H54 (cell line): ENCODE measurements at places on chromosomes 3 and 15.
A peak's percentile ranks its signal among the peaks of the same experiment; 100 is the strongest.

- no peak for DNase-seq
Measured at GRCh38 chr3:57116501-57116900, 48.7 kb downstream of the IL17RD start.

GRCh38 chr3:134367869-134368750, 6.1 kb downstream of the AMOTL2 start:
- no peak for DNase-seq

GRCh38 chr3:13526626-13526949, 22.3 kb upstream of the FBLN2 start:
- no peak for DNase-seq

GRCh38 chr15:25683911-25684310, 179.2 kb downstream of the ATP10A start:
- DNase-seq = no peak

DNA sequence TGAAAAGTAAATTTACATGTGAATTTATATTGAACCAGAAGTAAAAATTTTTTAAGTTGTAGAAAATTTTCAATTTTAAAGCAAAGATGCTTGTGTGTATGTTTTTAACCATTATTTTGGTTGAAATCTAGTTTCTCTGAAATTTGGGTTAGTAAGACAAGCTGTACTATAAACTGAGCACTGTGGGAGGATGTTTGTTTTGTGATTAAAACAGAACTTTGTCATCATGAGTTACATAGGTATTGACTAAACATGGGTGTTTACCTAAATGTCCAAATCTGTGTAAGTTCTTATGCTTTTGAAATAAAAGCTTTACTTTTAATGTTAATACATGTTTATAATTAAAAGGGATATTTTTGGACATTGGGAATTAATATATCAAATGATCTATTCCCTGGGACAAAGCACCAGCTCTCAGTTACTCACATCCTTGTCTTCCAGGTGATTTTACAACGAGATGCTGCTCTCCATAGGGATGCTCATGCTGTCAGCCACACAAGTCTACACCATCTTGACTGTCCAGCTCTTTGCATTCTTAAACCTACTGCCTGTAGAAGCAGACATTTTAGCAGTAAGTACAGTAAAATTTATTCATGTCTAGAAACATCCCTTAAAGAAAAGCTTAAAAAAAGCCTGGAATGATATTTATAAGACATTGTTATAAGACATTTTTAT, 32.7 kb downstream of the RNF13 start:
- DNase-seq = no peak

DNA sequence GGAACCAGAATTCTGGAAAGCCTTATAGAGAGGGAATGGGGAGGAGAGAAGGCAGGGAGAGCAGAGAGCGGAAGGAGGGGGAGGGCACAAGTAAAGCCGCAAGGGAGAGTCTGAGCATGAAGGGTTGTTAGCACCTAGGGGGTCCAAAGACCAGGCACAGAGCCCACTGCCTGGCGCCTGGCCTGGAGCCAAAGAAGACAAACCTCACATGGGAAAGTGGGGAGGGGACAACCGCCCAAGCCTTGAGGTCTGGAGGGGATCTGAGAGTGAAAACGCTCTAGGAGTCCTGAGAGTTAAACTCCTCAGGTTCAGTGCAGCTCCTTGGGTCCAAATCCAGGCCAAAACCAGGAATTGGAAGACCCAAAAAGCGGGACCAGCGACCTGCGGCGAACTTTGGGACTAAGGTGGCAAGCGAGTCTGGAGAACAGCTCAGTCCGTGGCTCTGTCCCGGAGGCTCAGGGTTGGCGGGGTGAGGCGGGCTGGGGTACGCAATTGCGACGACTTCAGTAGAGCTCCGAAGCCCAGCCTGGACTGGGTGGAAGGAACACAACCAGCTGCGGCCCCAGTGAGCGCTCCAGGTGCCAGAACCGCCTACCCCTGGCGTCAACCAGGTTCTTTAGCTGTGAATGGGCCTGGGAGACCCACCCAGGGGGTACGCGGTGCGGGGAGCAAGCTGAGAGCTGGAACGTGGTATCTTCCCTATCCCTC, 807 bp upstream of the INAFM2 start:
- DNase-seq = no peak

DNA sequence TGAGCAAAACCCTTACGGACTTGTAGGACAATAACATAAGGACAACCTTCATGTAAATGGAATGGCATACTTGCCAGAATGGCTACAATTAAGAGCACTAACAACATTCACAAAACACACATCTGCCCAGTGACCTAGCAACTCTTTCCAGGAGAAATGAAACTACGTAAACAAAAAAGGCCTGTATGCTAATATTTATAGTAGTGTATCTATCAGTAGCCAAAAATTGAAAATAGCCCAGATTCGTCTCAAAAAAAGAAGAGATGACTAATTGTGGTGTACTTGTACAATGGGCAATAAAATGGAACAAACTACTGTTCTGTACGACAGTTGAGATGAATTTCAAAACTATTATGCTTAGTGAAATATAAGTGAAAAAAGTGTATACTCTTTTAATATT, 38.4 kb downstream of the CMC1 start:
- DNase-seq = no peak

- DNase-seq = no peak
Measured at GRCh38 chr15:72086920-72087648, 30.9 kb downstream of the MYO9A start.

- DNase-seq = no peak
Measured at GRCh38 chr15:44775953-44776352, 39.6 kb downstream of the TRIM69 start.

- DNase-seq = no peak
Measured at GRCh38 chr3:134406331-134407238, 32.3 kb upstream of the AMOTL2 start.

DNA sequence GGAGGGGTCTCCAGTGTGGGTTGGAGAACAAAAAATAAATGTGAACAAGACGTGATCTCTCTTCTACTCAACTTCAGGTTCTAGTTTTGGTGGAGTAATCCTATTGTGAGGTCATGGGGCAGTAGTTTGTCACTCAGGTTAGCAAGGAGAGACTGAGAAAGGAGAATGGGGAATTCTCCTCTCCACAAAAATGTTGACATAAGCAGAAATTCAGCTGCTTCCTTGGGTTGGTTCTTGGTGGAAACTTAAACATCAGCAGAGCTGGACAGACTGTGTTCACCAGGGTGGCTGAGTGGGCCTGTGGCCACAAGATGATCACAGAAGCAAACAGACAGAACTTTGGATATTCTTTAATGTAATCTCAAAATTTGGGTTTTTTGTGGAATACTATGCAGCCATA, 78.7 kb downstream of the EPHB1 start:
- DNase-seq = no peak

GRCh38 chr3:36480911-36481648, 100.8 kb downstream of the STAC start:
- DNase-seq = no peak

DNA sequence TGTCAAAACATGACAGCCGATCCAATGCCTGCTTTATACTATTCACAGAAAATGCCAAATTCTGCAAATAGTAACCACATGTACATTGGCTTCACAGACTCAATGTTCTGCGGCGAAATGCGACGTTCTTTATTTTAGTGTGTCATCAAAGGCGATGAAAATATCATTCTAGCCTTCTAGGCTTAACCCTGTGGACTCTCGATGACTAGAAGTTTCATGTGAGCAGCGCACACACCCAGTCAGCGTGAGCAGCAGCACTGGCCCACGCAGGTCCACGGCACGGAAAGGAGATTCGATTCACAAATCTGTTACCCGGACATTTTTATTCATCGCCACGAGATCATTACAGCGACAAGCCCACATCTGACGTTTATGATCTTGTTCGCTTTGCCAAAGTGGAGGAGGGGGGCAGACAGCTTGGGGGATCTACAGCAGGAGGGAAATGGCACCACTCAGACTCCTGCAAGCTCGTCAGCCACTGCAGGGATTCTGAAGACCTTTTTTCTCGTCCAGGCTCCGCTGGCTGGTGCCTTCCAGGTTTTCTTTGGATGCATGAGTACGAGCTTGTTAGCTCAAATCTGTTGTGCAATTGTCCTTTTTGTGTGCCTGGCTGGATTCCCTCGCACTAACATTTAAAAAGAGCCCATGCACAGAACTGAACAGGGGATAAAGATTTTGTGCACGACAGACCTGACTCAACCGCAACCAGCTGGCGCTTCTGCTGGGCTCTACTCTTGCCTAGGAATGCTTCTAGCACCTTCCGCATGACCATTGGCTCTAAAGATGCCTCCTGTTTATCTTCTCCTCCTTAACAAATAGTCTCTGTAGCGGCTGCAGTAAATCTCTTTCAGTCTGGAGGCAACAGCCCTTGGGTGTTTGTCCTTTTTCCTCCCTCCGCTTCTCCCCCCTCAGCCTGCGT, 938.4 kb downstream of the MCTP2 start:
- no peak for DNase-seq

- no peak for DNase-seq
Measured at GRCh38 chr15:42640109-42640508, 64.7 kb downstream of the STARD9 start.

DNA sequence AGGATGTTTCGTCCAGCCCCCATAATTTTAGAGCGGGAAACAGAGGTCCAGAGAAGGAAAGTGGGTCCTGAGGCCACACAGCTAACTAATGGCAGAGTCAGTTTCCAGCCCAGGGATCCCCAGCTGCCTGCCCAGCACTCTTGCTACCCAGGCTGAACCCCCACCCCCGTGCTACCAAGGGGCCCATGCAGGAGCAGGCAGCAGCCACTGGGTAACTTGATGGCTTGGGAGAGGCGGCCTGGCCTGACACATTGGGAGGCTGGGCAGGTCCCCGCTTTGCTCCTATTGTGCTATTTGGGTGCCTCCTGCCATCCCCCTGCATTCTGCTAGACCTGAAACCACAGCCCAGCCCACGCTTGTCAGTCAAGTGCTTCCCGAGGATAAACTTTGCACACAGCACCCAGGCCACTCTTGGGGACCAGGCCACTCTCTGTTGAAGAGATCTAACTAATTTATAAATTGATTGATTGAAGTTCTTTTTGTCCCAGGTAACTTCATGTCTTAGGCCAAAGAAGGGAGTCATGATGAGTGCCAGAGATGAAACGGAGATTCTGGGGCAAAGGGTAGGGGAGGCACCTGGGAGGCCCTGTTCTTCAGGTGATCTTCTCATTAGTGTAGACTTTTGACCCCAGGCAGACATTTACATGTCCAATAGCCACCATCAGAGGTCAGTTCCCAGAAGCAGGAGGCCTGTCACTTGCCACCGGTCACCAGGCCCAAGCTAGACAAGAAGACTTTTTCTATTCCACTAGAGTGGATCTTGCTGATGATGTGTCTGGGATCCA, 7.0 kb downstream of the PAK6 start:
- DNase-seq = no peak

- no peak for DNase-seq
Measured at GRCh38 chr15:34993877-34994276, 5.8 kb upstream of the ZNF770 start.

DNA sequence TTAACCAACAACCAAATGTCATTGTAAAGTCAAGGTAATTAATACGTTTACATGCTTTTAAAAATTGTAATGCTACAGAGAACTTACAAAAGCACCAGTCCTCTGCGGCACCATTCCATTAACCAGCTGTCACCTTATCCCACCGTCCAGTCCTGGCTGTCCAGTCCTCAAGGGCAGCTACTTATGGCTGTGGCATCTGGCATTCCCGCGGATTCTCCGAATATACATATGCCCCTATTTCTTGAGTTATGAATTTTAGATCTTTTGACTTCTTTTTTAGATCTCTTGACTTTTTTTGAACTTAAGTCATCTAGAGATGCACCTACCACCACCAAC, 382 bp upstream of the POMGNT2 start:
- DNase-seq = no peak

GRCh38 chr3:62737449-62737848, 137.8 kb downstream of the CADPS start:
- DNase-seq = no peak

GRCh38 chr15:70276401-70276800, 178.7 kb upstream of the TLE3 start:
- no peak for DNase-seq

GRCh38 chr3:14767245-14768051, 51.3 kb upstream of the FGD5 start:
- DNase-seq = no peak

- DNase-seq = no peak
Measured at GRCh38 chr3:172186607-172187006, 147.2 kb downstream of the FNDC3B start.

DNA sequence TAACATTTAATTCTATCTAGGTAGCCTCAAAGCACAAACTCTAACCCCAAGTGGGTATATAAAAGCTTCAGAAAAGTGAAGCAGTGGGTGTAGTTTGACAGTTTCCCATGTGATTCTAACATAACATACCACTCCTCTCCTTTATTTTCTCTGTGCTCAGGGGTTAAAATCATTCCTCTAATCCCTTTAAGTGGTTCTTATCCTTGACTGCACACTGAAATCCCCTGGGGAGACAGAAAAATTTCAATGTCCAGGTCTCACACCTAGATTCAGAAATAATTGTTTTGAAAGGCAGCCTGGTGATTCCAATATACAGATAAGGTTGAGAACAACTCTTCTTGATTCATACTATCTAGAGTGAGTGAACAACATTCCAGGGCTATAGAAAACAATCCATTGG, 986.4 kb downstream of the ROBO1 start:
- no peak for DNase-seq

GRCh38 chr3:45779746-45780735, 16.3 kb downstream of the SLC6A20 start:
- no peak for DNase-seq

- peak; percentile 73 for DNase-seq
Measured at GRCh38 chr3:58177747-58178527, 32.8 kb downstream of the DNASE1L3 start.

- DNase-seq = no peak
Measured at GRCh38 chr3:143963946-143964345, 7.7 kb upstream of the DIPK2A start.

DNA sequence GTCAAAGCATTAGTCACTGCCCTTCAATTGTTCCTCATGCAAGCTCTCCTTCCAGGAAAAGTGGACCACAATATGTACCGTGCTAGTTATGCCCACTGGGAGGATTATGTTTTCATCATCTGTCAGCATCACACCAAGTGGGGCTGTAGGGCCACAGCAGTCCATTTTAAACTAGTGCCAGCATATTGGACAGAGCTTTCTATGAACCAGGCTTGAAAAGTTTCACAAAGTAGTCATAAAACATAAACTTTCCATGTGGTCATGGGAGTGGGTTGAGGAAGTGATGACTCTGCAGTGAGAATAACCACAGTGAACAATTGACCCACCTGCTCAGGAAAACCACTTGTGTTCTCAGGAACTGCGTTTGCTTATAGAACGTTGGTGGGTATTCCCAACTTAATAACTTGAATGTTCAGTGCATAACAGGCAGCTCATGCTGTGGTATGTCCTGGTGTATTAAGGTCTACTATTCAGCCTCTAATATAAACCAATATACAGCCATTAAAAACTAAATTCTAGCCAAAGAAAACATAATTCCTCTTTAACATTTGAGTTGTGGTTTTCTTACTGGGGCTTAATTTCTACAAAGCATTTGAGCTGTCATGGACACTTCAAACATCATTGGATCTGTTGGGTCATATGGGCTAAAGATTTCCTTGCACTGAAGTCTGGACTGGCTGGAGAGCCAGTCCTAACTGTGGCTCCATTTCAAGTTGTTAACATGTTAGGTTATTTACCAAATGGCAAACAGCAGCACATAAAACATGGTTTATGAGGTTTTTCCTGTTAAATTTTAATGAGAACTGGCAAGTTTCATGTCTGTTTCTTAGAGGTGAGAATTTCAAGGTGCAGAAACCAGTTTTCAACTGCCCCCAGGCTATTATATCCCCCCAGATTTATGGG, 274.1 kb downstream of the OTOL1 start:
- DNase-seq = no peak
